NCI-H2227 treated with DMSO at 0.1 percent for 48 hours (cell line): ENCODE measurements at places on chromosomes 2 and 18.

DNA sequence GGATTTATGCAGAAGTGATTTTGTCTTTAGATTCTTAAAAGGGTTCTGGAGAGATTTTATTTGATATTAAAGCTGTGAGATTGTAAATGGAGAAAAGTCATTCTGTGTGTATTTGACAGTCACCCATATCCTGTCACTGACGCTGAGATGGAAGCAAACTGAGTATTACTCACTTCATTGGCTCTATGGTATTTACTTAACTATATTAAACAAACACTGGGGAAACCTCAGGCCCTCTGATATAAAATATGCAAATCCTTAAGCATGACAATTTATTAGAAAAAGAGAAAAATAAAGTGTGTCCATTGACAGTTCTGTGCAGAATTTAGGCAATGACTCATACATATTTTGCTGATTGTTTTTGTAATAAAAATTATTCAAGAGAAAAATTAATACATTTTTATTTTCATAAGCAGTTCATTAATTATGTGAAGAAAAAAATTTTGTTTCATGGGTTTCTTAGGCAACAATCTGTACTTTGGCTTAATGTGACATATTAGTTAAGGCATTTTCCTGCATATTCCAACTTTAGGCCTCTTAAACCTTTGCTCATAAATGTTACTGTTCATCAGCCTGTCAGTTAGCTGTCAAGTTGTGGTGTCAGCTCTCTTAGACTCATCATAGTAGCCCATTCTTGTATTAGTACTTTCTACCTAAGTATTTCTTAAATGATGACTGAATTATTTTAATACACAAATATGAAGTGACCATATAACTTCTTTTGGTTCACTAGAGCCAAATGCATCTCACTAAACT, 99.9 kb downstream of the PARD3B start:
- no peak for DNase-seq

- DNase-seq = no peak
Measured at GRCh38 chr2:20439503-20439902, 7.4 kb upstream of the RHOB start.

- DNase-seq = no peak
Measured at GRCh38 chr2:119838179-119838578, 78.5 kb downstream of the PTPN4 start.

- no peak for DNase-seq
Measured at GRCh38 chr2:43605851-43606250, 10.0 kb upstream of the THADA start.

- no peak for DNase-seq
Measured at GRCh38 chr18:37403100-37403781, 162.4 kb downstream of the CELF4 start.
